ENCODE measurements at places on chromosomes 6 and 20.

- no peaks in the 10 kb centered on the region for H3K4me1 ChIP-seq
- DNase-seq: no peak
- H3K4me3 ChIP-seq: no peak overlapping the region
- H3K27ac ChIP-seq: no peak overlapping the region
- no peaks in the 10 kb centered on the region for H3K27me3 ChIP-seq
- no peaks in the 10 kb centered on the region for H3K36me3 ChIP-seq
Observed at GRCh38 chr20:48667481-48667880, 160.3 kb downstream of the PREX1 start.

DNA sequence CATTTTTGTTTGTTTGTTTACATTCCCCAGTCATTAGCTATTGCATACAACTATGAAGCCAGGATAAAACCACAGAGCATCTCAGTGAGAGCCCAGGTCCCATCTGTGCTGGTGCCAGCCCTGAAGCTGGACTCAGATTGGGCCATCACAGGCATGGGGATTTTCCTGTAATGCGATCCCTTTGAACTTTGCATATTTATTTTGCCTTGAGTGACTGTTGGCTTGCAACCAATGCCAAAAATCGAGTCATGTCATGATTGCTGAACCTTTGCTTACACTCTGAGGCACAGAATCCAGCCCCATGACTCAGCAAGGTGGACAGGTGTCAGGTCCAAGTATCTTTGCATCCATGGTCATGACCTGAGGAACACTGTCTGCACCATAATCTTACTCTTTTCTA lies 46.2 kb upstream of the GGTLC1 start:
- no peak overlapping the region for H3K4me3 ChIP-seq
- DNase-seq: no peak
- no peaks in the 10 kb centered on the region for H3K36me3 ChIP-seq
- no peak overlapping the region for H3K27ac ChIP-seq

DNA sequence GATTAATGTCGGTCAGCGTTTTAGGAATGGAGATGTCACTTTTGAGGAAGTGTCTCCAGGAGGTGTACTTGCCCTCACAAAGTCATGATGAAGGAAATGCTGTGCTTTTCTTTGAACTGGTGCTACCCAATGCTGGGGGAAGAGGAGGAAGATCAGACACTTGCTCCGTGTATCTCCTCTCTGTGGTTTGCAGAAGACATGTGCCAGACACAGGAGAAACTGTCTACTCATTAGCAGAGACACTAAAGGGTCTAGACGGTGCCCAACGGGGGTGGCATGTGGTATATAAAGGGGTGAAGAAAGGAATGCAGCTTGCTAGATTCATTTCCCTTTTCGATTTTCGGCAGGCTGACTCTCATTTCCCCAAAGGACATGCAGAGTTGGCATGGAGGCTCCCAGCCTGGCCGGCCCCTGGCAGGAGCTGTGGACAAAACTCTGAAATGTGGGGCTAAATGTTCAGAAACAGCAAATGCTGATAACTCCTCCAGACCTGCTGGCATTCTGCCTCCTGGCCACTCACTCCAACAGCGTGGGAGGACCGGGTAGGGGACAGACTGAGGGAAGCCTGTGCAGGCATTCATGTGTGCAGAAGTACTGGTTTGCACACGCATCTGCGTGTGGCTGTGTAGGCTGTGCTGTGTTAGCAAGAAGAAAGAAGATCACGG lies 59.6 kb upstream of the QKI start:
- no peaks in the 10 kb centered on the region for H3K27me3 ChIP-seq
- no peaks in the 10 kb centered on the region for H3K4me1 ChIP-seq
- no peak for DNase-seq
- peak overlapping the region; percentile 77 for H3K27ac ChIP-seq
- H3K36me3 ChIP-seq: no peaks in the 10 kb centered on the region
- peak overlapping the region; percentile 14 for H3K4me3 ChIP-seq

GRCh38 chr20:1456300-1456699 lies 10.3 kb downstream of the NSFL1C start:
- no peak overlapping the region for H3K27ac ChIP-seq
- H3K4me3 ChIP-seq: no peak overlapping the region
- DNase-seq: no peak
- H3K36me3 ChIP-seq: peaks cover 93% of the 10 kb centered on the region
